Nephron progenitor cell (in vitro differentiated cells): ENCODE measurements at places on chromosomes 12 and 14.

DNA sequence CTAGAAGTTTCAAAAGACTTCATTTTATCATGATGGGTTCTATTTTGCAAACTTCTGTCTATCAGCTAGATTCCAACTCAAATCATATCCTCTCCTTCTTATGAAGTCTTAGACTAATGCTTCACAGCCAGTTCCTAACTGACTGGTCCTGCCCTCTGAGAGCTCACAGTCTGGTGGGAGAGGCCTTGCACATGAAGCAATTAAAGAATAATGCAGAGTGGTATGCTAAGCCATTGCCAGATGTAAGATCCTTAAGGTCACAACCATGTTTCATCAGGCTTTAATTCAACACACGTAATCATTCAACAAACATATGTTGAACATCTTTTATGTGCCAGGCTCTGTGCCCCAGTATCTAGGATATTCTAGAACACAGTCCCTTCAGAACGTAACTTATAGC is 125.8 kb upstream of the TMPO start:
- no peak for DNase-seq

DNA sequence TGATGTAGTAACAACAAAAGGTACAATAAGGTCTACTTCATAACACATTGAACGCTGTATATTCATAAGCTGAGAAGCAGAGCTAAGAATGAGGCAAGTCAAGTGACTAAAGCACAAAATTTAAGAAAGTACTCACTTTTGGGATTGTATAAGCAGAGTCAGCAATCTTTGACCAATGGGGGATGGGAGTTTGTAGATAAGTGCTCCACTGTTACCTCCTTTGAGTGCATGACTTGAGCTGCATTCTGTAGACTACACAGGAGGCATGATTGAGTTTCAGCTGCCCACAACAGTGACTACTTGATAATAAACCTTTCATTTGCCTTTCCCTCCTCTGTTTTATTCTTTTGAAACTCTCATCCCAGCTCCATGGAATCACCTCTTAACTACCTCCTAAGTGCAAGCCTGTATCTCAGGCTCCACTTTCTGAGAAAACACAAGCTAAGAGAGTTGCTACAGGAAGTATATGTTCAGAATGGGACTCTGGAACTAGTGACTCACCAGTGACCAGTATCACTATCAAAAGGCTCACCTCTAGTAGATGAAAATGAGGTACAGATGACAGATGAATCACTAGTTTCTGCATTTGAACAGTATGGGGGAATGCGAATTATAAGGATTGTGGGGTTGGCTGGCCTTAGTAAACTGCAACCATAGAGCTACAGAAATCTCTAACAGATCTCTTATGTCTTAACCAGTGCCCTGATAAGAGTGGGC is 49.2 kb downstream of the SLC35F4 start:
- no peak for DNase-seq

DNA sequence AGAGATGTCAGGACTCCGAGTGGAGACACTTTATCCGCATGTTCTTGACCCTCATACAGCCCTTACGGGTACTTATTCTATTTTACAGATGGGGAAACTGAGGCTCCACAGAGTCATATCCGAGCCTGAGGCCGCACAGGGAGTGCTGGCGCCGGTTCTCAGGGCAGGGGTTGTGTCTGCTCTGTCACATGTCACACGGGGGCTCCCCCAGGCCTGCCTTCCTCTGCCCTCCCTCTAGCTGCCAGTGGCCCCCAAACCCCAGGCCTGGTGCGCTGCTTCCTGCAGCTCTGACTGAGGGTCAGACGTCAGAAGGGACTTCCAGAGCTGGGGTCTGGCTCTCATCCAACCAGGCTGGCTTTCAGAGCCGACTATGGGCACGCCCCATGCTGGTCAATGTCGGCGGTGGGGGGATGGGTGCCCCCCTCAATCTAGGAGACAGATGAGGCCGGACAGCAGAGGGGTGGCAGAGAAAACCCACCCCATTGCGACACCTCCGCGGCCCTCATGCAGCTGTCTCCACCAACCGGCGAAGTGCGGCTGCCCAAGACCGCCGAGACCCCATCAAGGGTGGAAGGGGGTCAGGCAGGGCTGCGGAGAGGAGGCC is 811 bp upstream of the INF2 start:
- DNase-seq = peak; percentile 30

- peak; percentile 15 for DNase-seq
Observed at GRCh38 chr14:59377991-59378601, 87.1 kb downstream of the GPR135 start.

- no peak for DNase-seq
Observed at GRCh38 chr14:86865934-86866333, 1127.0 kb downstream of the GALC start.

GRCh38 chr14:57227083-57227482 is 41.6 kb downstream of the EXOC5 start:
- DNase-seq = no peak
